ENCODE measurements at places on chromosomes 5 and 9.
A peak's percentile ranks its signal among the peaks of the same experiment; 100 is the strongest.

- no peak for DNase-seq
These were observed 40.8 kb downstream of the GRAMD2B start for GRCh38 chr5:126464016-126464415.

GRCh38 chr5:74516211-74516636, 124.3 kb downstream of the ENC1 start:
- DNase-seq, result no peak

GRCh38 chr9:71646131-71646530, 122.2 kb downstream of the CEMIP2 start:
- no peak for DNase-seq

DNA sequence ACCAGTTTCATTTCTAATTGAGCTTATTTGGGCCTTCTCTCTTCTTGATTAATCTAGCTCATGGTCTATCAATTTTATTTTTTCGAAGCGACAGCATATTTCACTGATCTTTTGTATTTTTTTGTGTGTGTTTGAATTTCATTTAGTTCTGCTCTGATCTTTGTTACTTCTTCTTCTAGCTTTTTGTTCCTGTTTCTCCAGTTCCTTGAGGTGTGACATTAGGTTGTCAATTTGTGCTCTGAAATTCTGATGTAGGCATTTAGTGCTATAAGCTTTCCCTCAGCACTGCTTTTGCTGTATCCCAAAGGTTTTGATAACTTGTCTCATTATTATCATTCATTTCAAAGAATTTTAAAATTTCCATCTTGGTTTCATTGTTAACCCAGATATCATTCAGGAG, 67.3 kb downstream of the STRBP start:
- DNase-seq, result no peak

DNA sequence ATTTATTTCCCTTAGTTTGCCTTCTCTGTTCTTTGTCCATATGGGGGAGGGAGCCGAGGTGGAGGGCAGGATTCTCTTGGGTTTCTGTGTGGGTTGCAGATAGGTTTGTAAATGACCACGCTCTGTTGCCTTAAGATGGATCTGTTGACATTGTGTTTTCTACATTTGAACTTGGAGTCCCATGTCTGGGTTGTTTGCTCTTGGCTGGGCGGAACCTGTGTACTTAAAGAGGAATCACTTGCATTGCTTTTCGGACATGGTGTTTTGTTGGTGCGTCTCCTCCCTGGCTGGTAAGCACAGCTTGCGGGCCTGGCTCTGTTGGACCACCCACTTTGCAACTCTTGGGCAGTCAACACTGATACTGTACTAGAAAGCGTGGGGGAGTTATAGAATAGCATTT, 45.9 kb downstream of the EHMT1 start:
- no peak for DNase-seq

- DNase-seq, result no peak
These were observed 142.0 kb upstream of the CHD1 start for GRCh38 chr5:99070822-99071221.

DNA sequence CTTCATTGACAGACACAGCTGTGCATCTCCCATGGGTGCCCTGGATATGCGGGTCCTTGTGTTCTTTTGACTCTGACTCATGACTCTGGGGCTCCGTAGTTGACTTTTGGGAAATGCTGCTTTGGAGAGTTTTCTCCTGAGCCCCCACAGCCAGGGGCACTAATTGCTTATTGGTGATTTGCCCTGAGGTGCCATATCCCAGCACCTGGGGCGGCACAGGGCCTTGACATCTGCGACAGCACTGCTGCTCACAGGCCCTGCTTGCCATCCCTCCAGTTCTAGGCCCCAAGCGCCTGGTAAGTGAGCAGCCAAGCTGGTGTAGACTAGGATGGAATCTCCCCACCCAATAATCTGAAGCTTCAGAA, 75.1 kb downstream of the AMBP start:
- DNase-seq, result no peak

- no peak for DNase-seq
These were observed 1018.3 kb downstream of the CDH12 start for GRCh38 chr5:21834863-21835262.

DNA sequence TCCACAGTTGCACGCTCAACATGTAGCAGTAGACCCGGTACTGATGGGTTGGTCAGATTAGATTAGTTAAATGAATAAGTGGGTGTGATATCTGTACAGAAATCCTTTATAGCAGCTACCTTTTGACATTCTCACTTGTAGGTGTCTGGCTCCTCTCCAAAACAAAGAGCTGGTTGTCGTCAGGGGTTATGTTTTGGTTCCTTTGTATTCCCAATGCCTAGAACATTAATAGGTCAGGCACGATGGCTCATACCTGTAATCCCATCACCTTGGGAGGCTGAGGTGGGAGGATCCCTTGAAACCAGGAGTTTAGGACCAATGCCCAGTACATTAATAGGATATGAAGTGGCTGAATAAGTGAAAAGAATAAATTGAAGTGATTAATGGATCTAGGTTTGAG, 182.1 kb downstream of the SNCAIP start:
- DNase-seq, result no peak

- DNase-seq, result no peak
These were observed 62.2 kb downstream of the COX7C start for GRCh38 chr5:86679949-86680348.

DNA sequence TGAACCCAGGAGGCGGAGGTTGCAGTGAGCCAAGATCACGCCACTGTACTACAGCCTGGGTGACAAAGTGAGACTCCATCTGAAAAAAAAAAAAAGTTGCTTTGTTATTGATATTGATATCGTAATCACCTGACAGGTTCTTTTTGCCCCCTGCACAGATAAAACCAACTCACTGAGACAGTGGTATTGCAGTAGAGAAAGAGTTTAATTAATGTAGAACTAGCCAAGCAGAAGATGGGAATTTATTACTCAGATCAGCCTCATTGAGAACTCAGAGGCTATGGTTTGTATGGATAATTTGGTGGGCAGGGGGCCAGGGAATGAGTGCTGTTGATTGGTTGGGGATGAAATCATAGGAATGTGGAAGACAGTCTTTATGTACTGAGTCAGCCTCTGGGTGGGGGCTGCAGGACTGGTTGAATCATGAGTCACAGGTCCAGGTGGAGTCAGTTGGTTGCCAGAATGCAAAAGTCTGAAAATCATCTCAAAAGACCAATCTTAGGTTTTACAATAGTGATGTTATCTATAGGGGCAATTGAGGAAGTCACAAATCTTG, 35.8 kb upstream of the MEGF10 start:
- DNase-seq, result no peak

- no peak for DNase-seq
These were observed 861 bp downstream of the MTX3 start for GRCh38 chr5:79990205-79990597.

GRCh38 chr5:172731680-172732074, 39.3 kb downstream of the DUSP1 start:
- no peak for DNase-seq

DNA sequence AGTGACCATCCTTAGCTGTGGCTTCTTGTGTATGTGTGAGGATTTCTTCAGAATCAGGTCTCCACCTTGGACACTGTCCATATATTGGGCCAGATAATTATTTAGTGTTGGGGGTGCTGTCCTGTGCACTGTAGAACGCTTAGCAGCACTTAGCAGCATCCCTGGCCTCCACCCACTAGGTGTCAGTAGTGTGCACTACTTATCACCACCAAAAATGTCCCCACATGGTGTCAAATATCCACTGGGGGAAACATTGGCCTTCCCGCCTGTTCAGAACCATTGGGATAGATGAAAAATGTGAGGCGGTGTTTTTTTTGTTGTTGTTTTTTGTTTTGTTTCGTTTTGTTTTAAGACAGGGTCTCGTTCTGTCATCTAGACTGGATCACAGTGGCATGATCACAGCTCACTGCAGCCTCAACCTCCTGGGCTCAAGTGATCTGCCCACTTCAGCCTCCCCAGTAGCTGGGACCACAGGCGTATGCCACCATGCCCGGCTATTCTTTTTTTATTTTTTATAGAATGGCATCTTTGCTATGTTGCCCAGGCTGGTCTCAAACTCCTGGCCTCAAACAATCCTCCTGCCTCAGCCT, 67.7 kb downstream of the TENT4A start:
- DNase-seq, result no peak

- DNase-seq, result no peak
These were observed 118.6 kb downstream of the VAV2 start for GRCh38 chr9:133873461-133873891.

DNA sequence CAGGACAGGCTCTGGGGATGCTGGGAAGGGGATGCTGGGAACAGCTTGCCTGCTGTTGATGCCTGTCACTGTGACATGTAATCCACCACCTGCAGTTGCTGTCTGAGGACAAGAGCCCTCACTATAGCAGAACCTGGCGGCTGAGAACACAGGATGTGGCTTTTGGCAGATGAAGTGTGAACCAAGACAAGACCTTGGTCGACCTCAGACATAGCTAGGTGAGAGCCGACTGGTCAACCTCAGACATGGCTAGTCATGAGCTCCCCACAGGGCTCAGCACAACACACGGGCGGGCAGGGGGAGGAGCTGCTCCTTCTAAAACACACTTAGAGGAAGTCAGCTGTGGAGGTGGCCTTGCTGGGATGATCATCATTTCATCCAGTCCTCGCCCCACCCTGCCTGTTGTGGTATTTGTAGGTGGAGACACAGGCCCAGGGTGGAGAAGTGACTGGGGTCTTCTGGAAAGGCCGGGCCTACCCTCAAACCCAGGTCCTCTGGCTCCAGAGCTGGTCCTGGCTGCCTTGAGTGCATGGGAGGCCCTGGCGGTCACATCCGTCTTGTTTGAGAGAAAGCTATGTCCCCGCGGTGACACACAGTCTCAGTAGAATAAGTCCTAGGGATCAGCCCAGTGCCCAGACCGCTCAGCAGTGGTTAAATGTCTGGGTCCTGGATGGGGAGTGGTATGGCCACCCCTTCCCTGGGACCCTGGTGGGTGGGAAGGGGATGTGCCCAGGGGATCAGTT, 6.1 kb downstream of the SUSD3 start:
- peak; percentile 84 for DNase-seq
